Fibroblast of villous mesenchyme (primary cell): ENCODE measurements at places on chromosomes 12 and 14. TPM values are rescaled to one million over a fixed set of nuclear protein-coding genes. Genes with fewer than 3 reads are reported as not detected.

KMT2D gene
- 32.2 and 37.1 TPM in 2 replicates for total RNA-seq

COX8C gene
- not detected in 2 replicates for total RNA-seq

- DNase-seq, result no peak
These were observed 239.1 kb downstream of the EGLN3 start for GRCh38 chr14:33711811-33712216.

DNA sequence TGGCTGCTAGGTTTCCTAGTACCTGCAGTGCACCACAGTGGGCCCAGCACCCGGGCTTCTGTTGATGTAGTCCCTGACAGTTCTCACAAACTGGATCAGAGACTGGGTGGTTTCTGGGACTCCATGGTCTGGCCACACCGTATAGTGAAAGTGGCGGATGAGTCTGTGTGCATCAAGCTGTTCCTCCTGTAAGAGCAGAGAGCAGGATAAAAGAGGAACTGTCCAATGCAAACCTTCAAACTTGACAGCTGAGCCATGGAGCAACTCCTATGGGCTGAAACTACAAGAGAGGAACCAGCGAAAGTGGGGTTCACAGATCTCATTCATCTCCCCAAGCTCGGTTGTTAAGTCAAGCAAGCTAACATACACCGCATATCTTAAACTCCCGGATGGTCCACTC, 102.8 kb downstream of the PTPRB start:
- DNase-seq, result no peak

DNA sequence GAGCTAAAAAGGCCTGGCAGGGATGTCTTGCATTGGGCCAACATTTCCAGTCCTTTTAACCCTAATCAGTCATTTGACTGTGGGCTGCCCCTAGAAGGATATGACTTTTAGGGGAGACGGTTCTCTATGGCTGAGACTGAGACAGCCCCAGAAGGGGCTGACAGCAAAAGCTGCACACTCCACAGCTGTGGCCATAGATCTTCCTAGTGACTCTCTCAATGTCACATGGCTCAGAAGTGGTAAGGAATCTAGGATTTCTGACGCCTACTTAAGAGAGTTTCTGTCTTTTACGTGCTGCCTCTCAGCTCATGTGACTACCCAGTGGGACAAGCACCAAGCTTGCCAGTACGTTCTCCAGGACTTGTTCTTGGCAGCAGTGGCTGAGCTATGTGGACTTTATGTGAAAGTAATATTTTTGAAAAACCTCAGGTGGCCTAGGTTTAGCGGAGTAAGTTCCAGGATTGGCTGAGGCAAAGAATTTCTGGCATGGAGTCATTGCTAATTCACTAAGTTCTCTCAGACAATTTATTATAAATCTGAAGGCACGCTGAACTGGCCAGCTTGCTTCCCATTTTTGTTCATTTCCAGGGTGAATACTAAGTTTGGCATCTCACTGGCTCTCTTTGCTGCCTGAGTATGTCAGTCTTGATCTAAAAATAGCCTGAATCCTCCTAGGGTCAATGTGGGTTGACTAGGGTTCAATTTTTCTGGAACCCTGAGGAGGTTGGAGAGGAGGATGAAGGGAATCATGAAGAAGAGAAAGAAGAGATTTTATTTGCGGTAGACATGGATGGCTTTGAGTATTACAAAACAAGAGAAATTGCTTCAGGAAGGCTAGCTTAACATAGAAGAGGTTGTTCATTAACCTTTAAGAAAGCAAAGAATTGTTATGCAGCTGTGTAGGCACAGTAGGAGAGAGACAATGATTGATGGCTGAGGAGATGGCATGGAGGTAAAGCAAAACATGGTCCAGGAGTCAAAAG, 271.8 kb downstream of the AEBP2 start:
- no peak for DNase-seq

DNA sequence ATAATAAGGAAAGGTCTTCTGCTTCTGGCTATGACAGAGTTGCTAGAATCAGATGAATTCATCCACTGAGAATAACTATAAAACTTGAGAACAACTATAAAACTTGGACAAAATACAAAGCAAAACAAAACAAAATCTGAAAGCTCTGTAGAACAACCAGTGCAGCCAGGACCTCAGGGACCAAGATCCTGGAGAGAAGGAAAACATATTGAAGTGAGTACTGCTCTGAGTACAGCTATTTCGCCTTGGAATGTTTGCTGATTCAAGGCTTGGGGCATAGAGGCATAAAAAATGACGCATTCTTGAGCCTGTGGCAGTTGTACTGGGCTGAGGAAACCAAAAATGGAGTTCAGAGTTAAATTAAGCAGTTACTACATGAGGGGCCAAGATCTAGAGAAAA, 21.7 kb downstream of the FOXA1 start:
- DNase-seq, result no peak

DNA sequence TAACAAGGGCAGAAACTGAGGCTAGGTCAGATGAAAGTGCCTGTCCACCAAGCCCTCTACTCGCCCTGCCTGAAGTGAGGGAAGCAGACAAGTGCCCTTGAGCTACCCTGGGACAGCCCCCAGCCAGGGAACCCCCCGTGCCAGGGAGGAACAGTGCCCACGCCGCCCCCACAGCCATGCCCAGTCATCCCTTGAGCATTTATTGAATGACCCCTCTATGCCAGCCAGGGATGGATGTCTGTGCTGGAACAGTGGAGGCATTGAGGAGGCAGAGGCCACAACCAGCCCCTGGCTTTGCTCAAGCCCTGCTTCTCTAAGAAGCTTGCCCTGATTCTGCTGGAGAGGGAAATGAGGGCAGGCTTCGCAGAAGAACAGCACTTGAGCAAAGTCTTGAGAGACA, 3.7 kb upstream of the AQP6 start:
- no peak for DNase-seq
